Type B pancreatic cell (in vitro differentiated cells): ENCODE measurements at places on chromosomes 7 and 10. TPM values are rescaled to one million over a fixed set of nuclear protein-coding genes. Genes with fewer than 3 reads are reported as not detected.

- peak; percentile 44 for DNase-seq
Measured at GRCh38 chr7:30924624-30925023, 13.0 kb downstream of the AQP1 start.

DNA sequence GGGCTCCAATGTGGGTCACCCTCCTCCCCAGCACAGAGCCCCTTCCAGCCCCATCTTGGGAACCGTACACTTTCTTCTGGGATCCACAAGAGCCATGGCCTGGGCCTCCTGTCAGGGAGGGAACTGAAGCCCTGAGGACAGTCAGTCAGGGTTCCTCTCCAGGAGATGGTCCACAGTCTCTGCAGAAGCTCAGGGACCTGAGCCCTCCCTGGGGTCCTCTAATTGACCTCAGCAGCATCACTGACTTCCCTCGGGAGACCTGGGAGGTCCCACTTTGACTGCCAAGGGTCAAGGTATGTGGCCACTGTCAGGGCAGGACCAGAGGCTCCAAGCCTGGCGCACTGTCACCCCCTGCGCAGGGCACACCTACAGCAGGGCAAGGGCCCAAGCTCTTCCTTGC, 32.3 kb downstream of the NOD1 start:
- no peak for DNase-seq

ITPRID1 gene
- total RNA-seq, result 0.07 and 0.14 TPM in 2 replicates

SFTPD gene
- total RNA-seq, result 0.24 and 0.38 TPM in 2 replicates

KNDC1 gene
- total RNA-seq, result 2.7 and 6.4 TPM in 2 replicates

FGFBP3 gene
- total RNA-seq, result 4.5 and 9.6 TPM in 2 replicates

RALA gene
- total RNA-seq, result 42.6 and 44.1 TPM in 2 replicates

ADCYAP1R1 gene
- 0.24 and 2.8 TPM in 2 replicates for total RNA-seq

VGF gene
- 4.2 and 4.4 TPM in 2 replicates for total RNA-seq
